Stimulated activated CD4-positive, alpha-beta T cell treated with anti-CD3 and anti-CD28 coated beads, Interleukin-12 subunit alpha, Interleukin-12 subunit beta, amount 100 ng/mL, for 24 hours (primary cell): ENCODE measurements at places on chromosomes 16 and 17.

- no peak for DNase-seq
These were observed 35.8 kb downstream of the MRC2 start for GRCh38 chr17:62663304-62663703.

DNA sequence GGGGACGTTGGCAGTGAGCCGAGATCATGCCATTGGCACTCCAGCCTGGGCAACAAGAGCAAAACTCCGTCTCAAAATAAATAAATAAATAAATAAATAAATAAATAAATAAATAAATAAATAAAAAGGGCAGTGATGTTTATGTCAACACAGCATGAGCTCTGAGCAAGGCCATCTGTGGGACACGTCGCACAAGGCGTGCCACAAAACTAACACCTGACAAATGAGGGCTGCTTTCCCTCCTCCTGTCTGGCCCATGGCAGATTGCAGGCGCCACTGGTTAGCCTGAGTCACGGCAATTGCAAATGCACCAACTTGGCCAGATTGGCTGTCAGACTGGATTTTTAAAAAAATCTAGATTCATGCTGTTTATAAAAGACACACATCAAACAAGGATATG, 25.9 kb upstream of the SPNS3 start:
- no peak for DNase-seq

DNA sequence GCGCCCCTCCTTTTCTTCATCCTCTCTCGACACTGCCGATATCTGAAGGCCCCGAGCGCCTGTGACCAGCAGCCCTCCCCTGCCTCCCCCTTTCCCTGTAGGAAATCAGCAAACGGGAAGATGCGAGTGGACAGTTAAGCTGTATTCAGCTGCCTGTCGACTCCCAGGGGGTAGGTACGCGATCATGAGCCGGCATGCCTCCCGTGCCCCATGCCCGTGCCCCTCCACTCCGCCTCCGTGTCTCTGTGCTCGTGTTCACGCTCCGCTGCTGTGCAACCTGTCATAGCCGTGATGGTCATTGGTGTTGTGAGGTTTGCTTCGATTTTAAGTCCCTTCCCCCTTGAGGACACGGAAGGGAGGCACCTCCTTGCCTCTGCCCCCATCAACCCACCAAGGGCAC, 34.4 kb downstream of the CACNA1G start:
- no peak for DNase-seq

DNA sequence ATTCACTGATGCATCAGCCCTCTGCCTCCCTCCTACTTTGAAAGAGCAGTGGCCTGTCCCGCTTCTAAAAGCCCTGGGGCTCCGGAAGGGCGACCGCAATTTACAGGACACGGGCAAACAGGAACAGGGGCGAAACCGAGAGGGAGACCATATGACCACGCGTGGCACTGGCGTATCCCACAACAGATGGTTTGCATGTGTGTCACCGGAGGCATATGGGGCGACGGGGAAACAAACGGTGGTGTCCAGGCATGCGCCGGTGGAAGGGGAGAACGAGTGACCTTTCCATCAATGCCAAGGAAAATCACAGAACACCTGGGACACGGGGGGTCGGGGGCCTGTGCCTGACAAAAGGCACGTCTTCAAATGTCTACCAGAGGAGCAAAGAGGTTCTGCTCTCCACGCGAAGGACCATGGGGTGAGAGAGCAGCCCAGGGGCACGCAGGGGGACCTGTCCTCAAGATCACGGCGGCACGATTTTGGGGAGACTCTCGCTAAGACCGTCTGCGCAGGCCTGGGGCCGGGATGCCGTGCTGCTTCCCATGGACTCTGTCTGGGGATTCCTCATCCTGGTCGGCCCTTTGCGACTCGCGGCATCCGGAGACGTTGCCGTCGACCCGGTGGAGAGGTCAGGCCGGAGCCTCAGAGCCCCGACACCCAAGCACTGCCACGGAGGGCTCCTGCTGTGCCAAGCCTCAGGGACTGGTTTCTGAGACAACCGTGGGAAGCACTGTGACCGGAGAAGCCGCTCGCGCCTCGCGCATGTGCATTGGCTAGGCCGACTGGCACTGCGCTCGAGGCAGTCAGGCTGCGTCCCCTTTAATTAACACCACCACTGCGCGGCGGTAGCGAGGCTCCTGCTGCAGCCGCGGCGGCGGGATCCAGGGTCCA, 12.8 kb upstream of the KCNJ18 start:
- no peak for DNase-seq

- DNase-seq: no peak
These were observed 59.1 kb downstream of the PRMT7 start for GRCh38 chr16:68369697-68370580.

- no peak for DNase-seq
These were observed 3.8 kb downstream of the TBC1D16 start for GRCh38 chr17:80031691-80032430.

DNA sequence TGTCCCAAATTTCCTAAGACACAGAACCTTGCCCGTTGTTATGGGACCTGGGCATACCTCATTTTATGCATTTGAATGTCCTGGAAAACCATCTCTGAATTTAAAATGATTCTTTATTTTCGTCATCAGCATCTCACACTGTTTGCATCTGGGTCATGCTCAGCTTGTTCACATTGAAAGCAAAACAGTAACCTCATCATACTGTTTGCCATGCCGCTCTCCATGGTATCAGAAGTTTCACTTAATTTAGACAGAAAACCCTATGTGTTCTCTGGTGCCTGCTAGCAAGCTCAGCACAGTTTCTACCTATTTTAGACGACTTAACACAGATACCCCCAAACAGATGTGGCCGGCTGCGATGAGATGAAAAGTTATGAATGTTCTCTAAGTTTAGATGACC, 292.1 kb downstream of the SNX29 start:
- no peak for DNase-seq

DNA sequence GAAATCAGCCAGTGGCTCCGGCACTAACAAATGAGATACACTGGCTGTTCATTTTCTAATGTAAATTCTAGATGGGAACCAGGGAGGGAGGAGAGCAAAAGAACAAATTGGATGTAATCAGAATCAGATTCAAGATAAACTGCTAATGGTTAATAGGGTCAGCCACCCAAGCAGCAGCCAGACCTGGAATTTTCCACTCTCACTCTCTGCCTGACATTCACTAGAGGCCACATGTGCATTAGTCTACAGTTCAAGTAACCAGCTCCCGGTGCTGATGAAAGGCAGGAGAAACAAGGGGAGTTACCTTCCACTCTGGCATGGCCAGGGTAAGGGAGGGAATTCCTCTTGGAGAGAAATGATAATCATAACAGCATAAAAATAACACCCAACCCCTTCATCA, 597.7 kb downstream of the TOX3 start:
- no peak for DNase-seq

DNA sequence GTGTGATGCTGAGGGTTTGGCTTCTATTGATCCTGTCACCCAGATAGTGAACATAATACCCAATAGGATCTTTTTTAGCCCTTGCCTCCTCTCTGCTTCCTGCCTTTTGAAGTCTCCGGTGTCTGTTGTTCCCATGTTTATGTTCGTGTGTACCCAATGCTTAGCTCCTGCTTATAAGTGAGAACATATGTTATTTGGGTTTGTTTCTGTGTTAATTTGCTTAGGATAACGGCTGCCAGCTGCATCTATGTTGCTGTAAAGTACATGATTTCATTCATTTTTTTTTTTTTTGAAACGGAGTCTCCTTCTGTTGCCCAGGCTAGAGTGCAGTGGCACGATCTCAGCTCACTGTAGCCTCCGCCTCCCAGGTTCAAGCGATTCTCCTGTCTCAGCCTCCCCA, 23.0 kb downstream of the DUS2 start:
- no peak for DNase-seq

GRCh38 chr16:85360323-85361277, 248.3 kb upstream of the CIBAR2 start:
- no peak for DNase-seq

- no peak for DNase-seq
These were observed at the start of gene CCL17 for GRCh38 chr16:57403965-57404817. Gene CCL17 (plus strand): TSS chr16:57404767. CDS start chr16:57413933, 9,166 bp downstream.

DNA sequence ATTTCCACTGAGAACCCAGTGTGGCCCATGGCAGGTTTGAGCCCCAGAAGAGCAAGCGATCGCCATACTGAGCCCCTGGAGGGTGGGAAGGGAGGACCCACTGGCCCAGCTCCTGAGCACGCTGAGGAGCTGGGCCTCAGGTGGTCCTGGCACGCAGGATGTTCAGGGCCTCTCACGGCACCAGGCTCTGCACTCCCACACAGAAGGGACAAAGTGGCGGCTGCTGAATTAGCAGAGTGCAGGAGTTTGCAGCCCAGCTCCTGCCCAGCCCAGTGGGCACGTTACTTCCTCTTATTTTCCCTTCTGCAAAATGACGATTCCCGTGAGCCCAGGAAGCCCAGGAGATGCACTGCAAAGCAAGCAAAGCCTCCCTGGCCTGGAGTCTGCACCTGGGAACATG, 42.3 kb upstream of the MTSS2 start:
- DNase-seq: no peak

DNA sequence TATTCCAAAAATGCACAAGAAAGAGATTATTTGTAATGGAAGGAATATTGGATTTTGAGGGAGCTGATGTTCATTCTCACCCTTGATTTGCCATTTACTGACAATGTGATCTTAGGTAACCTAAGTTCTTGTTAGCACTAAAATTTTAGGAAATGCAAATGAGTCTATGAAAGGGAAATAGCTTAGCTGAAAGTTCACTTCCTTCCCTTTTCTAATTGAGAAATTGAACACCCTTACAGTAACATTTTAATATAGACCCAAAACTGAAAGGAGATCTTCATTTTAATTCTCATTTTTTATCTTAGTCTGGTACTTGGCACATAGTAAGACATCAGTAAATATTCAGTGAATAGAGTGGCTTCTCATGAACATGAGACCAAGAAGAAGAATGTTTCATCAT, 10.9 kb upstream of the WSB1 start:
- DNase-seq: no peak

- DNase-seq: no peak
These were observed 20.9 kb upstream of the PYY start for GRCh38 chr17:43974382-43975266.

DNA sequence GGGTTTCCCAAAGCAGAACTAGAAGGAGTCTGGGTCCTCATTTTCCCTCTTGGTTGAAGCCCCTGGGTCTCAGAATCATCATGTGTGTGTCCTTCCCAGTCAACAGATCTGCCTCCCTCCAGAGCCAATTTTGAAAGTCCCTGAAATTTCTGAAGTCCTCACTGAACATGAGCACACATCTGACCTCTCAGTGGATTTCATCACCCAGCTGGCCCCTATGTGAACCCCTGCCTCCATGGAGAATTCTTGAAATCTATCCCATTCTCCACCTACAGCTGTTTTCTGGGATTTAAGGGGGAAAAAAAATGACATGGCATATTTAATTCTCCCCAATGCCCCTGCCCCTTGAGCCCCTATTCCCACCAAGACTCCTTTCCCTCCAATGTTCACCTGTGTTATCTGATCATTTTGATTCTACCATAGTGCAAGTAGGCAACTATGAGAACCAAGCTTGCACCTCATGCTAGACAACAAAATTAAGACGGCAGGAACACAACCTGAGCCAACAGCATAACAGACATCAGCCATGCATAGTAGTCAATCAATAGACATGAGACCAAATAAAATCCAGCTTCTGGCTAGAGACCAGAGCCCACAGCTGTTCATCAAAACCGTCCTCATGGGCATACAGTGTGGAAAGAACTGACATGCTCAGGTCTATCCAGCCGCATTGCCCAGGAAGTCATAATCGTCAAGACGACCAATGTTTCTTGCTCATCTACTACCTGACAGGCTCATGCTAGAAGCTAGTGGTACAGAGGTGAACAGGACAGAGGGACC, 14.9 kb downstream of the SOX9 start:
- no peak for DNase-seq

DNA sequence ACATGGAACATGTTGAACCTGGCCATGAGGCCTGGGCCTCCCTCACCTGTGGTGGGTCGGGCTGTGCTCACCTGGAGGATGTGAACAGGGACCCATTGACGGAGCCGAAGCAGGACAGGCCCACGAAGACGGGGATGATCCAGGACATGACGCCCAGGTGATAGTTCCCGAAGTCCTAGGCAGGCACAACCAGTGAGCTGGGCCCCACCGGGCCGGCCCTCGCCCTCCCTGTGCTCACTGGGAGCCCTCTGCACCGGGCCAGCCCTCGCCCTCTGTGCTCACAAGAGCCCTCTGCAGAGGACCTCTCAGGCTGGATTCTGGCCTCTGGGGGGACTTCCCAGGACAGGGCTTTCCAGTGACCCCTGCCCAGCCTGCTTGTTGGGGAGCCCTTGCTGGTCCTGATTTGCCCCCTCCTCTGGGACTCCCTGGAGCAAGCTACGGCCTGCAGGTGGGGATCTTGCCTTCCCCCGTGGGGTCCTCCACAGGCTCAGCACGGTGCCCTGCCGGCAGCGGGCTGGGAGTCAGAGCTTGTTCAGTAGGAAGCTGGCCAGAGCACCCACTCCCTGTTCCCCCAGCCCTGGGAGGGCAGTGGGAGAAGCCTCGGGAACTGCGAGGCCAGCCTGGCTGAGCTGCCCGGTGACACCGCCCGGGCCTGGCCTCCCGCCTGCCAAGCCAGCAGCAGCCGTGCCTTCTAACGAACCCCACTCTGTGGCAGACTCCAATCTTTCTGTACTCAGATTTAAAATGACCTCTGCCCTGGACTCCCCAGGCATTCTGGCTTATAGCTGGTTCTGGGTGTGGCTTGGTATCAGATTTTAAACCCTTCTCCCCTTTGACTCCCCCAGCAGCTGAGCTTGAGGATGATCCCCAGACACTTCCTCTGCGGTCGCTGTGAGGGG, 30.4 kb downstream of the SLC7A5 start:
- DNase-seq: no peak

GRCh38 chr16:86314402-86315025, 195.8 kb upstream of the FOXF1 start:
- DNase-seq: no peak

DNA sequence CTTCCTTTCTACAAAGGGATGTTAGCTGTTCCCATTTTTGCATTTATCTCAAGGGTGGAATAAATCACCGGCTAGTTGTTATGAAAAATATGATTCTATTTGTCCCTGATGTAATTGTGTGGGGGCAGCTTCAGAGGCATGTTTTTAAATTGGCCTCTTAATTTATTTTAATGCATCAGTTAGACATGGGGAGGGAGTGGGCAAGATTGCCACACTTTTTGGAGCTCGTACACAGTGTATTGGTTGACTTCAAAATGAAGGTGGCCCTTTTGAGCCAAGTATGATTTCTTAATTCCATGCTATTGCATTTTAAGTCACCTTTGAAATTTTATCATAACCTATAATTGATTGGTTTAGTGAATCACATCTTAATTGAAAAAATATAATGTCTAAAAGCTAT, 223.7 kb downstream of the CDH11 start:
- no peak for DNase-seq

DNA sequence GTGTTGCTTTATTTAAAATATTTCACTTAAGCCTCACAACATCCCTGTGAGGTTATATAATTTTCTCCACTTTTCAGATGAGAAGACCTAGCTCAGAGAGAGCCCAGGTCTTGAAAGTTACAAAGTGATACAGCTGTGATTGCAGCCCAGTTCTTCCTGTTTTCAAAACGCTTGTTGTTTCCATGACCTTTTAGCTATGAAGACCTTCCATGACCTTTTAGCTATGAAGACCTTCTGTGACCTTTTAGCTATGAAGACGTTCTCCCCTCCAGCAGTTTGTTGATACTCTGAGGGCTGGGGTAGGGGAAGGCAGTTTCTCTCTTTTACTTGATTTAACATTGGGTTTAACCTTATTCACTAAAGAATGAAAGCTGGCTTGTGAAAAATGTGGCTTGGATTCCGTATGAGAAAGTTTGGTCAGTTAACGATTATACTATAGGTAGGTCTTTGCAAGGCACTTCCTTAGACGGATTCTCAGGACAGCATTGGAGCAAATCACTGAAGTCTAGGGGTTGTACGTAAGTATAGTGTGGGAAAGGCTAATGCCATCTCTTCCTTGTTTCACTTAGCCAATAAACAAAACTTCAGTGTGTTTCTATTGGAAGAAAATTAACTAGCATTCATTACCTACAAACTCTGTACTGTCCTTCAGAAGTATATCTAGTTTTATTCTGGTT, 20.7 kb downstream of the PHKB start:
- no peak for DNase-seq
